ENCODE measurements at places on chromosomes 1 and 21.

- no peak for DNase-seq
These were observed 1.7 kb downstream of the CLDN14 start for GRCh38 chr21:36478207-36478701.

DNA sequence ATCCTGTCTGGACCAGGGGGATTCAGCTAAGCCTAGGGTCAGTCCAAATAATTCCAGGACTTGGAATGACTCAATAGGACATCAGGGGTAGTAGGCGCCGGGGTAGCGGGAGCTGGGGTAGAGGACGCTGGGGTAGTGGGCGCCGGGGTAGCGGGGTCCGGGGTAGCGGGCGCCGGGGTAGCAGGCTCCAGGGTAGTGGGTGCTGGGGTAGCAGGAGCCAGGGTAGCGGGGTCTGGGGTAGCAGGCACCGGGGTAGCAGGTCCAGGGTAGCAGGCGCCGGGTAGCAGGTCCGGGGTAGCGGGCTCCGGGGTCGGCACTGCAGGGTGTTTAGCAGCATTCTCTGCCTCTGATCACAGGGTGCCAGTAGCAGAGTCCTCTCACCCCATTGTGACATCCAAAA, 248.9 kb downstream of the KCNJ6 start:
- no peak for DNase-seq

DNA sequence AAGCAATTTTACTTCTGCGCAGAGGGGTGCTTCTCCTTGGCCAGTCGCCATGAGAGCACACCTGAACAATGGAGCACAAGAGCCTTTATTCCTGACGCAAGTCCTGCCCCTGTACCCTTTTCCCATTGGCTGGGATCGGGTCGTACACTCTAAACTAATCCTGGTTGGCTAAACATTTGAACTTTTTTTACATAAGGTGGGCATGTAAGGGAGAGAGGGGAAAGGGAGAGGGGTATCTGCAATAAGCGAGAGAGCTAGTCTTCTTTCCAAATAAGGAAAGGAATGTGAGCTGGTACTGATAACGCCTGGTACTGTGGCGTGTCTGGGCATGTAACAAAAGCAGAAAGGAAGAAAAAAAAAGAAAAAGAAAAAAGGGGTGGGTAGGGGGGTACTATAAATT, 21.8 kb downstream of the MFSD2A start:
- no peak for DNase-seq

GRCh38 chr1:30336550-30337323, 386.6 kb downstream of the MATN1 start:
- DNase-seq: no peak

- DNase-seq: no peak
These were observed 185.1 kb upstream of the ST6GALNAC5 start for GRCh38 chr1:76682138-76682537.

GRCh38 chr1:54463259-54464030, 57.3 kb upstream of the SSBP3 start:
- no peak for DNase-seq

Measured in NCI-H2081 (cell line).